ENCODE measurements at places on chromosomes 7 and 10. TPM values are rescaled to one million over a fixed set of nuclear protein-coding genes. Genes with fewer than 3 reads are reported as not detected.

DNA sequence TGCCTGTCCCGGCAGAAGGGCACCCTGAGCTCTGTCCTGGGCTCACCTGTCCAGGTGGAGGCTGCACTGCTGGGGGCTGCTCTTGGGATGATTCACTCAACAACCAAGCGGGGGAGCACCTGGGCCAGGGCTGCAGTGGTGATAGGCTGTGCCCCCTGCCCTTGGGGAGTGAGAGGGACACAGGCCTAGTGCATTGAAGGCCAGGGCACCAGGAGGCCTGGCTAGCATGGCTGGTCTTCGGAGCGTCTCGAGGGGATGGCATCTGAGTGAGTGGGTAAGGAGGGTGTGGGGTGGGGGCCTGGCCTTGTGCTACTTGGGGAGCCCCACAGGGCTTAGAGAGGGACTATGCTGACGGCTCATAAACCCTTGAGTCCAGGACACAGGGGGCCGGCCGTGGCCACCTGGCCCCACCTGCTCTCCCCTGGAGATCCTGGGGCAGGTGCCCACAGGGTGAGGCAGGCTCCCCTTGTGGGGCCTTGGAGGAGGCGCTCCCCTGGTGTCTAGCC, 3.1 kb downstream of the PWWP2B start:
- no peaks in the 10 kb centered on the region for H3K36me3 ChIP-seq
- no peaks in the 10 kb centered on the region for H3K4me1 ChIP-seq
- no peaks in the 10 kb centered on the region for H3K27me3 ChIP-seq

DNA sequence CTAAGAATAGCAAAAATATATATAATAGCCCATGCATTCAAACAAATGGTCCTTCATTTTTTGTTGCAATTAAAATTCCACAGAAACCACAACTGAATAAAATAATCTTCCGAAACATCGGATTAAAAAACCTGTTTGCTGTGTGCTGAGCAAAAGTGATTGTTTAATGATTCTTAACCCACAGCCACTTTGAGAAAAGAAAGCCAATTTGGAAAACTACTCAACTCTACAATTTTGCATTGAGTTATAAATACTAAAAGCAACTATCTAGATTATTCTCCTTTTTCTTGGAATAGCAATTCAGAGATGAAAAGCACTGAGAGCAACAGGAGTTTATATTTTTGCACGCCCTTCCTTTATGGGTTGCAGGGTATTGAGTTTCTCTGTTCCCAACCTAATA, 8.0 kb downstream of the ADRB1 start:
- H3K4me3 ChIP-seq, result no peak overlapping the region
- H3K36me3 ChIP-seq, result no peaks in the 10 kb centered on the region
- no peak overlapping the region for H3K27ac ChIP-seq
- no peaks in the 10 kb centered on the region for H3K27me3 ChIP-seq
- H3K4me1 ChIP-seq, result no peaks in the 10 kb centered on the region

DNA sequence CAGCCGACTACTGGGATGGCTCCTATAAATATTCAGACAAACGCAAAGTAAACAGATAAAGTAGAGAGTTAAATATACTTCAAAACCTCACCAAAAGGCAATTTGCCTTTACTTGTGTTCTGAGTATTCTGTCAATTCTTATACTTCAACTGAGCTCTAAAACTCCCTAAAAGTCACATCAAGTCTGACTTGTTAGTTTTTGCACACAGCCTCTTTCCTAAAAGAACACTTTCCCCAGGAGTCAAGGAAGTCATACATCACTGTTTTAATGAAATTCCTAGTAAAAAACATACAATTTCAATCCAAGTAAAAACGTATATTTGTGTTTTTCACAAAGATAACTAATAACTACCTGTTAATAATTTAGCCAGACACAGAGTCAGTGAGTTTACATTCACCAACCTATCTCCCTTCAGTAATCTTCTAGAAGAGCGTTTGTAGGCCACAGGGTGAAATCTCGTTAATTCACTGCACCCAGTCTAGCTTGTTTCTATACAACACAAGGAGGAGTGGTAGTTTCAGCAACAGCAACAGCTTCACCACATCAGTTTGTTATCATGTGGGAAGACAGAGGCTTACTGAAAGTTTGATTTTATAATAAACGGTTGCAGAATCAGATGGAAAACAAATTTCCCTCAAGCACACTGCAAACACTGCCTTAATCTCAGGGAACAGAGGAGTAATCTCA, 2.7 kb downstream of the COBL start:
- peaks cover 14% of the 10 kb centered on the region for H3K4me1 ChIP-seq
- H3K36me3 ChIP-seq, result no peaks in the 10 kb centered on the region
- H3K27me3 ChIP-seq, result no peaks in the 10 kb centered on the region
- H3K4me3 ChIP-seq, result no peak overlapping the region

DNA sequence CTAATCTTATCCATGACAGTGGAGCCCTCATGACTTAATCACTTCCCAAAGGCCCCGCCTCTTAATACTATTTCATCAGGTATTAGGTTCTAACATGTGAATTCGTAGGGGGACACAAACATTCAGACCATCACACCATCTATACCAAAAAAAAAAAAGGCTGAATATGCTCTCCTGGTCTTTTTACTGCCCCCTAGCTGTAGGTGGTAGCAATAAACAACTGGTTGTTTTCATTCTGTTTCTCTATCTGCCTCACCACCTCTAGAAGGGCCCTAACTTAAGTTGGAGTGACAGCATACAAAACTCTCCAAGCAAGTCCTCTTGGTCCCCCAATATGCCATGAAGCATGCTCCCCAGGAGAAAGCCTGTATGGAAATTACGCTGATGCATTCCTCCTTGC, 94.1 kb downstream of the GRM8 start:
- H3K36me3 ChIP-seq, result no peaks in the 10 kb centered on the region
- no peaks in the 10 kb centered on the region for H3K4me1 ChIP-seq
- H3K4me3 ChIP-seq, result no peak overlapping the region
- DNase-seq, result no peak
- no peak overlapping the region for H3K27ac ChIP-seq
- no peaks in the 10 kb centered on the region for H3K27me3 ChIP-seq

DNA sequence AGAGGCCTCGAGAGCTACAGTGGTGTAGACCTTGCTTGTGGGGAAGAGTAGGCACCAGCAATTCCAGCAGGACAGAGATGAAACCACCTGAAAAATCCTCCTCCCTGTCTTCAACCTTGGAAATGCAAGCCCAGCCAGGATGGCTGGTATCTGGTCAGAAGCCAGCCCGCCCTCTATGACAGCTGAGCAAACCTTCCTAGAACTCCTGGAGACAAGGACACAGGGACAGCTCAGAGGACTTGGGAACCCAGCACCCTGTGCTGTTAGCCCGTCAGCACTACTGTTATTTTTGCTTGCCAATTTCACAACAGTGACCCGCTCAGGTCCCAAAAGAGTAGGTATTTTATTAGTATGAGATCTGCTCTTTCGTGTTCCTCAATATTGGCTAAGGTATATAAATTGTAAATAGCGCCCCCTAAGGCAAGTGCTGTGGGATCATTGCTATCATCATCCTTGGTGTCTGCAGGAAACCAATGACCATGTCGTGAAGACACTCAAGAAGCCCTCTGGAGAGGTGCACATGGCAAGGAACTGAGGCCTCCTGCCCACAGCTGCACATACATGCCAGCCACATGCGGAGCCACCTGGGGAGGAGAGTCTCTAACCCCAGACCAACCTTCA, 156.5 kb upstream of the CHST15 start:
- no peaks in the 10 kb centered on the region for H3K4me1 ChIP-seq
- H3K36me3 ChIP-seq, result no peaks in the 10 kb centered on the region
- H3K27ac ChIP-seq, result no peak overlapping the region
- no peak for DNase-seq
- no peak overlapping the region for H3K4me3 ChIP-seq
- no peaks in the 10 kb centered on the region for H3K27me3 ChIP-seq

DNA sequence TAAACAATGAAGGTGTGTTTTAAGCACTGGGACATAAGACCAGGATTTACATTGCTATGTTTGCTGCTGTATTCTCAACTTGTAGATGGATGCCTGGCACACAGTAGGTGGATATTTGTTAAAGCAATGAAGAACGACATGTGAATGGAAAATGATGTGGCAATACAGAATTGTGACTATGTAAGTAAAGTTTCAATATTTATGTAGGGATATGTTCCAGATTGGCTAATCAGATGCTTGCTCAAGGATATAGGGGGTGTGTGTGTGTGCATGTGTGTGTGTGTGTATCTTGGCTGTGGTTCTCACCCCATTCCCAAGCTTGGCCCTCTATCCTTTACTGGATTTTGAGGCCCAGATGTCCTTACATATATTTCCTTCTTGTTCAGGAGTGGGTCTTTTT, 42.7 kb upstream of the LAMB1 start:
- DNase-seq, result no peak
- peak overlapping the region; percentile 58 for H3K27ac ChIP-seq
- H3K4me3 ChIP-seq, result no peak overlapping the region
- H3K4me1 ChIP-seq, result no peaks in the 10 kb centered on the region
- H3K27me3 ChIP-seq, result no peaks in the 10 kb centered on the region

Gene SH2D4B
- not detected for total RNA-seq

DNA sequence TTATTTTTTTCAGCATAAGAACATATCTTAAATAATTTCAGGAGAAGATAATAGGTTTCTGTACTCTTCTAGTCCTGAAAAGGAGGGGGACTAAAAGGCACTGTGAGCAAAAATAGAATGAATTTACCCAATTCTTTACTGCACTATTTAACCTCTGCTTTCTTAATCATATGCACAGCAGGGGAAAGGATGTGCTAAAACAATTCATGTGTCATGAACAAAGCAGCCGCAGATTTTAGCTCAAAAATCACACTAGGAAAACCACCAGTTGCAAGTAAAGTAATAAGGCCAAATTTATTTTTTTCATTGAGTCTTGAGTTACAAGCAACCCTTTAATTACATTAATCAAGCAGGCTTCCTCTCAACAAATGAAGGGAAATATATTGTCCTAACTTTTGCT, 80.1 kb downstream of the CABCOCO1 start:
- no peaks in the 10 kb centered on the region for H3K27me3 ChIP-seq
- no peaks in the 10 kb centered on the region for H3K36me3 ChIP-seq
- no peak overlapping the region for H3K27ac ChIP-seq
- no peak overlapping the region for H3K4me3 ChIP-seq
- DNase-seq, result no peak
- no peaks in the 10 kb centered on the region for H3K4me1 ChIP-seq

All from uterus (tissue), 4 donors.